Activated T-cell treated with anti-CD3 and anti-CD28 coated beads, Interleukin-2, amount 50 U/mL, for 1 hour (primary cell): ENCODE measurements at places on chromosomes 4 and X.

- no peak for DNase-seq
Observed at GRCh38 chr4:123159479-123159878, 237.1 kb upstream of the NUDT6 start.

- no peak for DNase-seq
Observed at GRCh38 chr4:139484783-139485311, 30.9 kb downstream of the RAB33B start.

DNA sequence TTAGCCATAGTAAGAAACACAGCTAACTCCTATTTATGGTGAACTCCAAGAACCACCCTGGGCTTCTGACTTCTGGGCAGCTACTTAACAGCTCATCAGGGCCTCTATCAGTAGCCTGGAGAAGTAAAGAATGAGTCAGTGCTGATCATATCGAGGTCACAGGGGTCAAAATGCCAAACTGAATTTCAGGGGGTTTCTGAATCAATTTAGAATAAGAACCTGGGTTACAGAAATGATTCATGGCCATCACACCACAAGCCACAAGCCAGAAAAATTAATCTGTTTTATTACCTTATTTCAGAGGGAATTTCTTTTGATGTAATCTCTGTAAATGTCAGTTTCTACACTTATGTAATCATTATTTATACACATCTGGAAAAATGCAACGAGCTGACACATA is 64.4 kb downstream of the CHST7 start:
- DNase-seq: no peak

GRCh38 chr4:92050875-92051274 is 252.9 kb upstream of the GRID2 start:
- no peak for DNase-seq

- no peak for DNase-seq
Observed at GRCh38 chr4:6178757-6179156, 21.6 kb downstream of the JAKMIP1 start.
